ENCODE measurements at places on chromosomes 4 and X. TPM values are rescaled to one million over a fixed set of nuclear protein-coding genes. Genes with fewer than 3 reads are reported as not detected.

The LNX1 gene
- 37.0 TPM for total RNA-seq

The TBC1D9 gene
- 8.0 TPM for total RNA-seq

The FGF2 gene
- total RNA-seq: 4.8 TPM

The GRK4 gene
- 4.6 TPM for total RNA-seq

The ADH7 gene
- total RNA-seq: 0.52 TPM

The ARHGAP6 gene
- total RNA-seq: 3.3 TPM

The AKAP4 gene
- total RNA-seq: not detected

The AVPR2 gene
- total RNA-seq: 0.61 TPM

The FABP2 gene
- not detected for total RNA-seq

DNA sequence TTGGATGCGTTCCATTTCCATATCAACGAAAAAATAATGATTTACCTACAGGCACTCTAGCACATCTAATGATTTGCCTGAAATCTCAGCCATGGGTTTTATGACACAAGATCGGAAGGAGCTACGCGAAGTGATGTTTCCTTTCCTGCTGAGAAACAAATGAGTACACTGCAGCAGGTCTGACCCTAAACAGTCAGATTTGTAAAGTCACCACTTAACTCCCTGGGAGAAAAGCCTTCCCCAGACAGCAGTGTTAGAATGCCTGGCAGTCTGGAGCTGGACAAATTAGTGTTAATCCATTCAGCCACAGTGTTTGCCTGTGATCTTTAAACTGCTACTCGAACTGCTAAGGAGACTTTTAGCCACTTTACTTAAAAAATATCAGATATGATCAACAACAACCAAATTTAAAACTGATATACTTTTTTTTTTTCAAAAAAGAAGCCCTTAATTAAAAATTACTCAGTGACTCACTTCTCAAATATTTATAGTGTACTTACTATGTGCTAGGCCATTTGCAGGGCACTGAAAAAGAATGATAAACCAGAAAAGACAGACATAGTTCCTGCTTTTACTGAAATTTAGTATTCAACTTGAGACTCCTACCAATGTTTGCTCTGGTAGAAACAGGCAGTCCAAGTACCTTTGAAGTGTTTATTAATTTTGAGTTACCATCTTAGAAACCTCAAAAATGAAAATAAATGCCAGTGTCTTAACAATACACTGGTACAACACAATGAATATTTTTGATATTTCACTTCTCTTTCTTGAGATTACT is 104.5 kb downstream of the SHISA3 start:
- DNase-seq: no peak

DNA sequence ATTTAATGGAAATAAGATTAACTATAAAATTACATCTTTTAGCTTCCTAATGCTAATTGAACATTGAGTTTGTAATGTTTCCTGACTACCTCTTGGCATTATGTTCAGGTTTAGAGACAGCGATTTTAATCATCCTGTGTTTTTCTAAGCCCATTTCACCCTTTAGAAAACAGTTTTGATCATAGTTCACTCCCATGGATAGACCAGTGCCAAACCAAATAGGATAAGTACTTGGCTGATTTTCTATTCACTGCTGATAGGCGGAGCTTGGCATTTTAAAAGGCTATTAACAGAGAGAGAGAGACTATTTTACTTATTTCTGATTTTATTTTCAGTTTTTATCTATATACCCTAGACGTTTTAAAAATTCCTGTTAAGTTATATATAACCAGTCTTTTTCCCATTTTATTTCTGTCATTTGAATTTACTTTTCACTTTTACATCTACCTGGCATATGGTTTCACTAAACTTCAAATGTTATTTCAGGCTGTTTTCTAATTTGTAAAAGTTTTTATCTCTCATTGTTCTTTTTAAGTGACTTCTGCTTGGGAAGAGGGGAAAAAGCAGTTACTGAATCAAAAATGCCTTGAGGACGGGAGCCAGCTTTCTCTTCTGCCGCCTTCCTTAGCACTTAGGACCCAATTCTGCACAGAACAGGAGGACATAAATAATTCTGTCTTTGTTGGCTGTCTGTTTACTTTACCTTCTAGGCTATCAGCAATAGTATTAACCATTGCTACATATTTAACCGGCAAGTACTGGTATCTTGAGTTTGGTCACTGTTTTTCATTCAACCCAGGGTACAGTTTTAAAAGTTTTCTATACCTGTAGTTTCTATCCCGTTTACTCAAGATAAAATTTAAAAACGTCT is 46.4 kb downstream of the SGMS2 start:
- DNase-seq: no peak

DNA sequence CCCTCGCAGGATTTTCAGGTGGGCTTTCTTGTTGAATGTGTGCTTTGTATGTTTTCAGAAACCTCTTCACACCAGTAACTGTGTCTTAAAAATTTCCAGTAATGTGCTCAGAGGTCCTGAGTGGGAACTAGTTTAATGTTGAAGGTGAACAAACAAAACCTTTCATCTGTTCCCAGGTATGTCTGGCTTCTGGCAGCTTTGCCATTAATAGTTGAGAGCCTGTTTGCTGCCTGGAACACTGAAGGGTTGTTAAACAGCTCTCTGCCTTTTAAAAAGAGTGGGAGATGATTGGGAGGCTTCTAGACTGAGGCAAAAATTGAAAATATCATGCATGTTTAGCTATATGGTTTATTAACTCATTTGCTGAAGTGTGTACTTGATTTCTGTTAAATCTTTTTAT is 161.2 kb upstream of the AGTR2 start:
- DNase-seq: no peak

DNA sequence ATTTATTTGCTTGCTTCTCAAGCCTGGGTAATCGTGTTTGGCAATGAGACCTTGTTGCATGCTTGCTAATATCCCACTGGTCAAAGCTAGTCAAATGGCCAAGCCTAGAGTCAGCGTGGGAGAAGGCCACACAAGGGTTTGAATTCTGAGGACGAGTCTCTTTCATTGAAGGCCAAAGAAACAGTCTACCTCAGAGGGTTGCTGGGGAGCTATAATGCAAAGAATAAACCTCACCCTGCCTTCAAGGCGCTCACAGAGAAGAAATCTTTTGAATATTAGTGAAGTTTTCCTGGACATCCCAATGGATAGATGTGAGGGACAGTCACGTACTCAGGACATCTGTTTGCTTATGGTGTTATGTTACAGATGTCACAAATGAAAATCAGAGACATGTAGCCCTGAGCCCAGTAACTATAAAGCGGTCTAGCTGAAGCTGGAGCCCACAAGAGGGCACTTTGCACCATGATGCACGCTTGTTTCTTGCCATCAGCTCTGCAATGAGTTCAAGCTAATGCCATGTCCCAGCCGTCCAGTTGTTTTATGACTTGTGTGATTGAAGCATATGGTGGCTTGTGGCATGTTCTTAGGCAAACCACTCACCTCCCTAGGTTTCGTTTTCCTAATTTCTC is 1.1 kb upstream of the TLR3 start:
- peak; percentile 89 for DNase-seq

GRCh38 chr4:103786014-103786413 is 66.2 kb upstream of the TACR3 start:
- DNase-seq: no peak

GRCh38 chr4:185210102-185210981 is 944 bp downstream of the SNX25 start:
- no peak for DNase-seq

- DNase-seq: no peak
Measured at GRCh38 chrX:28884823-28885222, 297.6 kb downstream of the IL1RAPL1 start.

DNA sequence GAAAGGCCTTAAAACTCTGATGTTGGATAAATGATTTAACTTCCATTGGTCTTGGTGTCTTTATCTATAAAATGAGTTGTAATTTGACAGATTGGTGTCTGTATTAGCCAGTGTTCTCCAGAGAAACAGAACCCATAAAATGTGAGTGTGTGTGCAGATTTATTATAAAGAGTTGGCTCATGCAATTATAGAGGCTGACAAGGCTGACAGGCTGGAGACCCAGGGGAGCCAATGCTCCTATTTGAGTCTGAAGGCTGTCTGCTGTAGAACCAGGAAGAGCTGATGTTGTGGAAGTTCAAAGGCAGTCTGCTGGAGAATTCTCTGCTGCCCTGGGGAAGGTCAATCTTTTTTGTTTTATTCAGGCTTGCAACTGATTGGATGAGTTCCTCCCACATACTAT is 131.7 kb downstream of the SLC4A4 start:
- no peak for DNase-seq

GRCh38 chr4:76160355-76160754 is 12.2 kb upstream of the NUP54 start:
- DNase-seq: no peak

- DNase-seq: no peak
Measured at GRCh38 chr4:18935659-18936345, 914.2 kb upstream of the LCORL start.

GRCh38 chrX:13550346-13550745 is 19.1 kb upstream of the EGFL6 start:
- DNase-seq: no peak

- DNase-seq: no peak
Measured at GRCh38 chrX:37746951-37747350, 32.9 kb upstream of the CYBB start.

- no peak for DNase-seq
Measured at GRCh38 chr4:42816880-42817400, 75.6 kb upstream of the GRXCR1 start.

DNA sequence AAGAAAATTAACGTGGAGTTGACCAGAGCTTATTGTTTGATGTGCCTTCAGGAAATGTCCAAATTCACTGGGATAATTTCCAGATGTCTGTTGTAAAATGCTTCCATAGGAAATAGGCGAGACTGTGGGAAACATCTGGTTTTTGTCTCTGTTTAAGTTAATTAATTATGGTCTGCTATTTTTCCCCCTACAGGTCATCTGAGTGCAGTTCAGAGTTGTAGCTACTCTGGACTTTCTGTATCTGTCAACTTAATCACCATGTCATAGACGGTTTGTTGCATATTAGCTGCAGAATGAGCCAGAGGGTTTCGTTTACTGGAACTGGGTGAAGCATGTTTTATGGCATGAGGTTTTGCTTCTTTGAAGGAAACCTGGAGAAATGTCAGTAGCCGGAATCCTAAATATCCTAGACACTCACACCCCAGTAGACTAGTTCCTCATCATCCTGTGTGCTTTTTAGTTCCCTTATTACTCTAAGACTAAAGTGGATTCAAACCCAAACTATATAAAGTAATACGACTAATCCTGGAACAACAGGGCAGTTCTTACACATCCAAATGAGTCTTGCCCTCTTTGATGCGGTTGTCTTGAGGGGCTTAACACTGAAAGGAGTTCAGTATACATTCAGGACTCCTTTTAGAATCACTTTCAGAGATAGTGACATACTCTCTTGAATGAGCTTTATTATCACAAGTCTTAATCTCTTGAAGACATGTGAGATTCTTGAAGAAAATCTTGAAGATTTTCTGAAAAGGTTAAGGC is 62.5 kb downstream of the PPEF1 start:
- DNase-seq: no peak

- DNase-seq: peak; percentile 45
Measured at GRCh38 chr4:4323705-4324534, 33.9 kb downstream of the ZBTB49 start.

DNA sequence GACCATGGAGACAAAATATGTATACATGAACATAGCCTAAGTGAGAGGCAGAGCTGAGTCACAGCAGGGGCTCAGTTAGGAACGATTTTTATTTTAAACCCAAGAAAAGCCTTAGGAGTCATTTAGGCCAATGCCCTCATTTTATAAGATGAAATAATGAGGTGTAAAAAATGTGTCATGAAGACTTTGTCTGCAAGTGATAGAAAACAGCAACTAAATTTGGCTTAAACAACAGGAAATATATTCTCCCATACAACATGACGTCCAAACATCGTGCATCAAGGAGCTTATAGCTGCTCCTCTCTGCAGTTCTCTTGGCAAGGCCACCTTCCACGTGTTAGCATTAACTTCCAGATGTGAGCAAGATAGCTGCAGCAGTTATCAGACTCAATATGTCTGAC is 16.8 kb downstream of the SCFD2 start:
- no peak for DNase-seq

DNA sequence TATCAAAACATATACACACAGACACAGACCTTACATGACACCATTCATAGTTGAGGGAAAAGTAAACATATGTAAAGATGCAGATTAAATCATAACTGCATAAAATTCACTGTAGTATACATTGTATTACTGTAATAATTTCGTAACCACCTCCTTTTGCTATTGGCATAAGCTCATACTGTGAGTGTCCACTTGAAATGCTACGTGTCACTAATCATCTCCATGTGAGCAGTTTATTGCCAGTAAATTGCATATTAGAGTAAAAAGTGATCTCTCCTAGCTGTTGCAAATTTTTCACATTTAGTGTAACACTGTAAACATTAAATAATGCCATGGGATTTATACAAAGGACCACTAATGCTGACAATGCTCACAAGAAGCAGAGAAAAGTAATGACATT is 256.7 kb upstream of the GNPDA2 start:
- no peak for DNase-seq

DNA sequence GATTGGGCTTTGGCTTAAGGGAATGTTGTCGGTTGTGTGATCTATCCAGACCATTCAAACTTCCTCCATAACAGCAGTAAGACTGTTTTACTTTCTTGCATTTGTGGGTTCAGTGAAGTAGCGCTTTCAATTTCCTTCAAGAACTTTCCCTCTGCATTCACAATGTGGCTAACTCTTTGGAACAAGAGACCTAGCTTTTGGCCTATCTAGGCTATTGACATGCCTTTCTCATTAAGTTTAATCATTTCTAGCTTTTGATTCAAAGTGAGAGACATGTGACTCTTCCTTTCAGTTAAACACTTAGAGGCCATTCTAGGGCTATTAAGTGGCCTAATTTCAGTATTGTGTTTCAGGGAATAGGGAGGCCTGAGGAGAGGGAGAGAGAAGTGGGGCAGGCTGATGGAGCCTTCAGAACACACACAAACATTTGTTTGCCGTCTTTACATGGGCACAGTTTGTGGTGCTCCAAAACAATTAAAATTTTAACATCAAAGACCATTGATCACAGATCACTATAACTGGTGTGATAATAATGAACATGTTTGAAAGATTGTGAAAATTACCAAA is 34.1 kb downstream of the ADH5 start:
- no peak for DNase-seq

DNA sequence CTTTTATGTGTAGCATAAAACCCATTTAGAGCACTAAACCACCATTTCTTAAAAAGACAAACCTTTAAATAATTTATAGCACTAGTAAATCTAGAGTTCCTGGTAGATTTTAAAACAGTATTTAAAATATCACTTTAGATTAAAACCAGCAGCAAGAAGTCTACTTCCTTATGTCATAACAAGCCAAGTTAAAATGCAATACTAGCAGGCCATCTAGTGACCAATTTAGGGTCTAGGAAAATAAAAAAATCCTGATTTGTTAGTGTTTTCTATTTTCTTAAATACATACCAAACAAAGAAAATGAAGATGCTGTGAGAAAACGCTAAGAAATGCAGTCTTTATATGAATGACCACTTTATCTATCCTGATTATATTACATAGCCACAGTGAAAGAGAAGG is 53.9 kb downstream of the PAPSS1 start:
- DNase-seq: no peak

GRCh38 chrX:68997911-68998310 is 167.3 kb downstream of the PJA1 start:
- peak; percentile 79 for DNase-seq
